ENCODE measurements at places on chromosomes 5 and 9. TPM values are rescaled to one million over a fixed set of nuclear protein-coding genes. Genes with fewer than 3 reads are reported as not detected.

FOXD4 gene
- total RNA-seq, result 0.13 TPM

CDO1 gene
- total RNA-seq, result 6.3 TPM

PRLR gene
- total RNA-seq, result not detected

NPR3 gene
- total RNA-seq, result 0.04 TPM

FGFR4 gene
- 1.2 TPM for total RNA-seq

DPYSL3 gene
- total RNA-seq, result 138 TPM

PCSK1 gene
- total RNA-seq, result 3.4 TPM

FST gene
- total RNA-seq, result 1.4 TPM

RAB24 gene
- total RNA-seq, result 15.4 TPM

LRRC70 gene
- total RNA-seq, result 37.8 TPM

GRCh38 chr9:86819552-86819951 lies 127.8 kb downstream of the GAS1 start:
- DNase-seq, result no peak

DNA sequence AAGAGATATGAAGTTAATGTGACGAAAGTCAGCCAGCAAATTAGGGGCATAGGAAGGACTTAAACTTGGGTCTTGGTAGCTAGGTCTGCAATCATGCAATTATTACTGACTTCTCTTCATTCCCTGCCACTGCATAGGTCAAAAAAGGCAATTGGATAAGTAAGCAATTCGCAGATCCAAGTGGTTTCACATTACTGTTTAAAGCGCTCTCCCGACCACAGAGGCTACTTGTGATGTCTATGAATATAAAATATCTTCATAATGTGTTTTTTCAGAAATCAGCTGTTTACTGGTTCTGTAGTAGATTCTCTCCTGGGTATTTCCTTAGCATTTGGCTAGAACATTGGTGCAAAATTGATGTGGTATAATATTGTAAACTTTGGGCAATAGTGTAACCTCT lies 174.7 kb upstream of the PTGER4 start:
- no peak for DNase-seq

- DNase-seq, result no peak
These were observed 93.9 kb downstream of the SLC25A46 start for GRCh38 chr5:110832683-110833082.

DNA sequence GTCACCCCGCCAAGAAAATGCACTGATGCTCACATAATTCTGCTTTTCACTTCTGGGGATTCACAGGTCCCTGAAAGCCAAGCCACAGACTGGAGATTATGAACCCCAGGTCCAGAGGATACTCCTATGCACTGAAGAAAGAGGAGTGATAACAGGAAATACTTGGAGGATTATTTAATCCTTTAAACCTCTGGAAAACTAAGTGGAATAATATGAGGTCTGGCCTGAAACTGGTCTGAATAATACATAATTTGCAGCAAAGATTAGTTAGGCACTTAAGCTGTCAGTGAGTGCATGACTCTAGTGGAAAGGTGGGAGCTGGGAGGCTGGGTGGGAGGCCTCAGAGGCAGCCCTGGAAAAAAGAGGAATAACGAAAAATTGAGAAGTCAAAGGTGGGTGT lies 45.7 kb downstream of the MARCHF3 start:
- no peak for DNase-seq

DNA sequence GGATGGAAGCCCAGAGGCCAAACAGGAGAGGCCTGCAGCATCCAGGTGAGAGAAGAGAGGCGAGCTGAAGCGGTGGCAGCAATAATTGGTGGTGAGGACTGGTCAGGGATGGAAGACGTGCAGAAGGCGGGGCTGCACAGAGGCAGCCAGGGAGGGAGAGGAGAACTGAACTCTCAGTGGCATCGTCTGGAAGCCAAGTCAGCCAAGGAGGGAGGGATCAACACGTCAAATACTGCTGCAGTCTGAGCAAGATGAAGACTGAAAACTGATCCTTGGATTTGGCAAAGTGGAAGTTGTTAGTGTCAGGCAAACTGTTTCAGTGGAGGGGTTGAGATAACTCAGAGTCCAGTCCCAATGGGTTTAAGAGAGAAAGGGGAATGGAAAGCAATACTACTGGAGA lies 145.4 kb downstream of the CDK5RAP2 start:
- no peak for DNase-seq

DNA sequence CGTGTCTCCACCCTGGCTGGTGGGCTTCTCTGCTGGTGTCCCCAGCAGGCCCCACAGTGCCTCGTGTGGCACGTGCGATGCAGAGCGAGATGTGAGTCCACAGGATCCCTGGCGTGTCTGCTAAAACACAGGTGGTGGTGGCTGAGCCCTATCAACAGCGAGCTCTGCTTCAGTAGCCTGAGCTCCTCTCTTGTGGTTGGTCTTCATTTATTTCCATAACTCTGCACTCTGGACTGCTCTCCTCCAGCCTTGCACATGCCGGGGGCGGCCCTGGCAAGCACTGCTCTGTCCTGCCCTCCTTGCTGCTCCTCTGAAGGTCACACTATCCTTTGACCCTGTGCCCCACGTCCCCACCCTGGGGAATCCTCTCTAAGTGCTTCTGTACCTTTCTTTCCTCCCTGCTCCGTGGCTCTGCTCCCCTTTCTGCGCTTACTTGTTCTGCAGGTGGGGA lies 59.2 kb downstream of the NSUN2 start:
- DNase-seq, result no peak

DNA sequence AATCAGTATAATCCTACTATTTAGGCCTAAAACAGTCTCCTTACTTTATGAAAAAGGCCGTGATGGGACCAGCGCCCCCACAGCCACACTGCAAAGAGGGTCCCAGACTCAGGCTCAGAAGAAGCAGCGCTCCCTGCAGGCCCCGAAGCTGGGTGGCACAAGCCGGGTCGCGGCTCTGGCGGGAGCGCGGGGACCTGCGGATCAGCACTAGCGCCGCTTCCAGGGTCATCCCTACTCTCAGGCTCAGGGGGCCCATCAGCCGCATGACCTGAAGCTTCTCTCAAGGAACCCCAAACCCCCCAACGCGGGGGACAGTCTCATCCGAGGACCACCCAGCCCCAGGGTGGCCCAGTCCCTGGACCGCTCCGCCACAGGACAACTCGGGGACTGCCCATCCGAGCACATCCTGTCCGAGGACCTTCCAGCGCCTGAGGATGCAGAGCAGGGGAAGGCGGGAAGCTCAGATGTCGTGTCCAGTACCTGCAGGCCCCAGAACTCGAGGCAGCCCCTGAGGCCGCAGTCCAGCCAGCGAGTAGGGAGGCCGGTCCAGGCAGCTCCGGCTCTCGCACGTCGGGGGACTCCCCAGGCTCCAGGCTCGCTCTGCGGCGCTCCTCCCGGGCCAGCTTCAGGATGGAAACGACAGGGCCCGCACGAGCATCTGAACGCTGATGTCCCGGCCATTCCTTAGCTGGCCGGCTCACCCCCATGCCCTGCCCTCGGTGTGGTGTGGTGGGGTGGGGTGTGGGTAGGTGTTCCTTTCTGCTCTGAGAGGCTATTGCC lies 32.4 kb upstream of the CDK20 start:
- DNase-seq, result no peak

DNA sequence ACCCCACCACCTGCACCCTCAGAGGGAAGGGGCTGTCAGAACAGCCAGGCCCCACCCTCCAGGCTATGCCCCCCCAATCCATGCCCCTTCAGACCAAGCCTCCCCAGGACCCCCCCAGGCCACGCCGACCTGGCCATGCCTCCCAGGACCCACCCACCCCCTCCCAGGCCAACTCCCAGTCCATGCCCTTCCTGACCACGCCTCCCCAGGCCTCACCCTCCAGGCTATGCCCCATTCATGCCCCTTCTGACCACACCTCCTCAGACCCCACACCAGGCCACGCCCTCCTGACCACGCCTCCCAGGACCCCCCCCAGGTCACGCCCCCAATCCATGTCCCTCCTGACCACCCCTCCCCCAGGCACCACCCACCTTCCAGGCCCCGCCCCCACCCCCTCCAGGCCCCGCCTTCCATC lies 27.6 kb downstream of the TPPP start:
- DNase-seq, result no peak

DNA sequence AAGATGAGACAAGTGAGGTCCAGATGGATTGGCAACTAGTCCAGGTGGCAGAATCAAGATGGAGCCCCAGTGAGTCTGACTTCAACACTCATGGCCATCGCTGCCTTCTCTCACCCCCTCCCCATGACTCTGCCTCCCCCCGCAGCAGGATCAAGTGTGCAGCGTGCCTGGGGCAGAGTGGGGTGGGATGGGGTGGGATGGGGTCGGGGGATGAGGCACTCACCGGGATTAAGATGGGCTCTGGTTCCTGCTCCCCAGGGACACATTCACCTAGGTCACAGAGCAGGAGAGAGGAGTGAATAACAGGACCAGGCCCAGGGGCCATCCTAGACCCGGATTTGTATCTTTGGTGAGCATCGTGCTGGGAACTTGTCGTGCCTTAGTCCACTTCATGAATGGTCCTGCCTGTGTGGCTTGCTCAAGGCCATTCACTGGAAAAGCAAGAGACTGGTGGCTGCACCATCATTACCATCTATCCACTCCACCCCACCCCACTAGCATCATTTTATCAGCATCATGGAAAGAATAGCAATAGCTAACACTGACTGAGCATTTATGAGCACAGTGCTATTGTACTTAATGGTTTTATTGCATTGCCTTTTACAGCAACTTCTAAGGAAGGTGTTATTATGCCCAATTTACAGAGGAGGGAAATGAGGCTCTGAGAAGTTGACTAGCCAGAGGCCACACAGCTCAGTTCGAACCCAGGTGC lies 8.5 kb downstream of the AMBP start:
- no peak for DNase-seq

DNA sequence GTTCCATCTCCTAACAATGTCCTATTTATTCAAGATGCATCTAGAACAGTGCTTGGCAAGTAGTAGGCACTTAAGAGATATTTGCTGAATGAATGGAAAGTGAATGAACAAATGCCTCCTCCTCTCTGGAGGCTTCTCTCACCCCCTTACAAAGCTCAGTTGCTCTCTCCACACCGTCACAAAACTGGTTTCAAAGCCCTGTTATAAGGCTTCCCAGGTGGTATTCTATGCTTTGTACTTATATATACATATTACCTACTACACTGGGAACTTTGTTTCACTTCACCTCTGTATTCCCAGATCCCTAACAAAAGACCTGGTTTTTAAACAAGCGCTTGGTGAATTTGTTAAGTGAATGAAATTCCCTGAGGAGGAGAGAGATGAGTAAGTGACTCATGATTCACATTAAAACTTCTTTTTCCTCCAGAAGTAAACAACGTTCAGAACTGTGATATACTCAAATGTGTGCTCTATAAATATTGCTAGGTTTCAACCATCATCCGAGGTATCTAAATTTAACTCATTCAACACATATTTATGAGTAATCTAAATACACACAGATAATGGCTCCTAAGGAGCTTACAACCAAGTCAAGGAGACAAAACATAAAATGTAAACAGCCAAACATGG lies 36.0 kb downstream of the DENND1A start:
- DNase-seq, result no peak

- DNase-seq, result no peak
These were observed 37.2 kb downstream of the RXRA start for GRCh38 chr9:134363450-134363849.

GRCh38 chr9:116269250-116269649 lies 115.7 kb downstream of the PAPPA start:
- no peak for DNase-seq

DNA sequence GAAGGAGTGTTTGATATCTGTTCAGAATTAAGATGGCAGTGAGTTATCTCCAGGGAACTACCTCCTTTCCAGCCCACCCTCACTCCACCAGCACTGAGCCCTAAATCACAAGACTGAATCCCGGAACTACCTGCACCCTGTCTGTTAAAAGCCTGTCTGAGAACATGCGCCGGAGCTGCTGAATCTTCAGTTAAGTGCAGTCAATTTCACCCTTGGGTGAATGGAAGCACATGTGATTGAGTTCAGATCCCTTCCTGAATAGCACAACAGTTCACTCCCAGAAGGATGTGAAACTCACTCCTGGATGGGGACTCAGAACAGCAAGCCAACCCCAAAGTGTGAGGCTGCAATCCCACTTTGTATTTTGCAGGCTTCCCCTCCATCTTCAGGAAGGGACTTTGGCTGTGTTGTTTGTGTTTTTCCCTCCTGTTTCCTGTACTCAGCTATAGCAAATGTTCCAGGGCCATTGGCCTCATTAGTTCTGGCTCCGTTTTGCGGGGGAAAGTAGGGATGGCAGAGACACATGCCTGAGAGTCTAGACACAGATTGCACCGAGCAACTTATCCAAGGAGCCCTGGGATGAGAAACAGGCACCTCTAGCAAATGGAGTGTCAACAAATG lies 43.4 kb downstream of the DPYSL3 start:
- no peak for DNase-seq

DNA sequence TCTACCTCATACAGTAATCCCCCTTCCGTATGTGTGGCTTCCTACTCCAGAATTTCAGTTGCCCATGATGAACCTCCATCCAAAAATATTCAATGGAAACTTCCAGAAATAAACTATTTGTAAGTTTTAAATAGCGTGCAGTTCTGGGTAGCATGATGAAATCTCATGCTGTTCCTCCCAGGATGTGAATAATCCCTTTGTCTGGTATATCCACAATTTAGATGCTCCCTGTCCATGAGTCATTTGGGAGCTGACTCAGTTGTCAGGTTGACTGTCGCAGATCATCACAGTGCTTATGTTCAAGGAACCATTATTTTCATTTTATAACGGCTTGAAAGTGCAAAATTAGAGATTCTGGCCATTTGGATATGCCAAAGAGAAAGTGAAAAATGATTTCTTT lies 290.1 kb upstream of the CDH9 start:
- DNase-seq, result no peak

GRCh38 chr5:58127255-58128220 lies 332.3 kb downstream of the PLK2 start:
- DNase-seq, result no peak

- no peak for DNase-seq
These were observed 82.3 kb upstream of the TLE4 start for GRCh38 chr9:79489261-79490000.

- no peak for DNase-seq
These were observed 52.3 kb downstream of the CAST start for GRCh38 chr5:96714450-96714849.

DNA sequence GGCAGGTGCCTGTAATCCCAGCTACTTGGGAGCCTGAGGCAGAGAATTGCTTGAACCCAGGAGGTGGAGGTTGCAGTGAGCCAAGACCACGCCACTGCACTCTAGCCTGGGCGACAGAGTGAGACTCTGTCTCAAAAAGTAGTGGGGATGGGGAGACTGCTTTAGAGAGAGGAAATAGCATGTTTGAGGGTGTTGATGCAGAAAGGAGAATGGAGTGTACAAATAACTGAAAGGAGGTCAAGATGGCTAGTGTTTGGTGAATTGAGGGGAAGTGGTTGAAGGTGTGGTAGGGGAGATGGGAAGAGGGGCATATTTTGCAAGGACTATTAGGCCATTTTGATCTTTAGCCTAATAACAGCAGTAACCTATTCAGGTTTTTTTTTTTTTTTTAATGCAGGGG lies 18.2 kb downstream of the TENT2 start:
- no peak for DNase-seq

GRCh38 chr9:94950579-94951323 lies 224.3 kb downstream of the AOPEP start:
- DNase-seq, result peak; percentile 43

GRCh38 chr5:98779264-98779877 lies 5.9 kb downstream of the RGMB start:
- no peak for DNase-seq

All from pulmonary artery endothelial cell (primary cell).